ENCODE measurements at places on chromosomes 1 and 21. TPM values are rescaled to one million over a fixed set of nuclear protein-coding genes. Genes with fewer than 3 reads are reported as not detected.

GRCh38 chr21:45844181-45844580 is 137.4 kb upstream of the COL6A1 start:
- no peaks in the 10 kb centered on the region for H3K27me3 ChIP-seq
- no peak overlapping the region for H3K4me3 ChIP-seq
- H3K27ac ChIP-seq, result no peak overlapping the region
- no peaks in the 10 kb centered on the region for H3K36me3 ChIP-seq
- H3K4me1 ChIP-seq, result peaks cover 5% of the 10 kb centered on the region
- DNase-seq, result no peak

- H3K27ac ChIP-seq, result no peak overlapping the region
- no peaks in the 10 kb centered on the region for H3K27me3 ChIP-seq
- H3K36me3 ChIP-seq, result peaks cover 19% of the 10 kb centered on the region
Observed at GRCh38 chr1:41955461-41956159, 36.9 kb upstream of the HIVEP3 start.

DNA sequence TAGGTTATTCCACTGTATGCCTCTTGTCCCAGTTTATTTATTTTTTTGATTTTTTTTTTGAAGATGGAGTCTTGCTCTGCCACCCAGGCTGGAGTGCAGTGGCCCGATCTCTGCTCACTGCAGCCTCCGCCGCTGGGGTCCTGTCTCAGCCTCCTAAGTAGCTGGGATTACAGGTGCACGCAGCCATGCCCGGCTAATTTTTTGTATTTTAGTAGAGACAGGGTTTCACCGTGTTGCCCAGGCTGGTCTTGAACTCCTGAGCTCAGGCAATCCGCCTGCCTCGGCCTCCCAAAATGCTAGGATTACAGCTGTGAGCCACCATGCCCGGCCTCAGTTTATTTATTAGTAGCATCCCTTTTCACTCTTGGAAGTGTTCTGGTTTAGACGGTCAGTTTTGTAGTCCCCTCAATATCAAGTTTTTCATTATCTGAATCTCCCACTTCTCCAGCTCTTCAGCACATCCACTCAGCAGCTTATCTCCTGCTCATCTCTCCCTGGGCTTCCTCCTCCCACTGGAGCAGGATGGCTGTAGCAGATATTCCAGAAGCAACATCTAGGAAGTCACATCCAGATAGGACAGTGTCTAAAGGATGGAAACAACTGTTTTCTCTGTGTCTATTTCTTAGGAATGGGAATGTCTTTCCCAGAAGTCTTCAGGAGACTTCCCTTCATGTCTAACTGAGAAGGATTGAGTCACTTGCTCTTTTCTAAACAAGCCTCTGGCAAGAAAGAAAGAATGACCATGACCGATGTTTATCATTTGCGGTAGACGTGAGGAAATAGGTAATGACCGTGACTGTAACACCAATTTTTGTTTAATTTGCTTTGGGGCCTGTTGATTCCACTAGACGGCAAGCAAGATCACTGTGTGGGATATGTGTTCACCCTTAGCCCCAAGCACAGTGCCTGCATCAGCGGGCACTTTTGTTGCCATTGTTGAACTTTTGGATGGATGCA is 14.4 kb downstream of the CCDC190 start:
- H3K36me3 ChIP-seq, result no peaks in the 10 kb centered on the region
- H3K27ac ChIP-seq, result no peak overlapping the region
- H3K4me3 ChIP-seq, result no peak overlapping the region
- H3K4me1 ChIP-seq, result no peaks in the 10 kb centered on the region

PCNX2 gene
- 12.5 TPM for total RNA-seq
